ENCODE measurements at places on chromosomes 12 and 14.
A peak's percentile ranks its signal among the peaks of the same experiment; 100 is the strongest.

- no peak for DNase-seq
Observed at GRCh38 chr14:34569750-34570149, 30.2 kb upstream of the EAPP start.

DNA sequence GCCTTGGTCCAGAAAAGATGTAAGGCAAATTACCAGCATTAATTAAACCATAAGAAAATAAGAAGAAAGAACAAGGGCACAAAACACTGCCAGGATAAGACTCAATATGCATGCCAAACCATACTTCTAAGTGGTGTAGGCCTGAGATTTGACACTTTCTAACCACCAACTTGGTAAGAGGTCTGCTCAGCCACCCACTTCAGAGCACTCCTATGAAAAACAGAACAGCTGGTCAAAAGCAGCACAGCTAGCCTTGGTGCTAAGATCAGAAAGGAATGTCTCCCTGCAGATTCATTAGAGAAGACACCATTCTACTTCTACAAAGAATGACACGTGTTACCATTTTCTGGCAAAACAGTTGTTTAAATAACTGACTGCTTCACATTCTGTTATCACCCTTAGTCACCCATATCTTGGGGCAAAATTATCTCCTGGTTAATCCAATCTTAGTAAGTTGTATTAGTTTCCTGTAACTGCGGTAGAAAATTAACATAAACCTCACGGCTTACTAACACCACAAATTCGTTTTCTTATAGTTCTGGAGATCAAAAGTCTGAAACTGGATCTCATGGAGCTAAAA, 13.2 kb downstream of the RPS6KA5 start:
- DNase-seq, result no peak

DNA sequence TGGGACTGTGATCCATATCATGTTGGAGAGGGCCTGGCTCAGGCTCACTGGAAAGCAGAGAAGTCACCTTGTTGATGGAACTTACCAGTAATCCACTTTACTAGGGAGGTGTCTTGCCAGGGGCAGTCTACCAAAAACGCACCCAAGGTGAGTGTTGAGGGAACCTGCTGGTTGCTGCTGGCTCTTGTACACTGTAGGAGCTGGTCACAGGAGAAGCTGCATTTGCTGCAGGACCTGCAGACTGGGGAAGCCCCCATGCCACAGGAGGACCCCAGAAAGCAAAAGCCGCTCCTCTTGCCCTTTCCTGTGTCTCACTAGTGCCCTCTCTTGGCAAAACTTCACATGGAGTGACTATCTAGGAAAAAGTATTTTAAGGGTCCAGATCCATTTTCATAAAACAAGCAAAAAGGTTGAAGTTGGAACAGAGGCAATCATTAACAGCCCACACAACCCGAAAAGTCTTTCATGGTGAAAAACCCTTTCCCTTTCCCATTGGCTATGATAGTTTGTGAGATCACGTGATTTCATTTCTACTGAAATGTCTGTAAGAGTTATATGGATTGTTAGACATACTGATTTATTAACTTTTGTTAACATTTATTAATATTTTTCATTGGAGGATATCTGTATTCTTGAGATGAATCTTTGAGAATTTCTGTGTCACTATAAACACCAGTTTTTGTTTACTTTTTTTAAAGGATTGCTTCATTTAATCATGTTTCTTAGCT, 59.2 kb downstream of the RASSF8 start:
- DNase-seq, result no peak

GRCh38 chr12:70443062-70443673, 77.1 kb downstream of the KCNMB4 start:
- DNase-seq, result no peak

GRCh38 chr12:26730481-26731350, 102.3 kb downstream of the ITPR2 start:
- no peak for DNase-seq

DNA sequence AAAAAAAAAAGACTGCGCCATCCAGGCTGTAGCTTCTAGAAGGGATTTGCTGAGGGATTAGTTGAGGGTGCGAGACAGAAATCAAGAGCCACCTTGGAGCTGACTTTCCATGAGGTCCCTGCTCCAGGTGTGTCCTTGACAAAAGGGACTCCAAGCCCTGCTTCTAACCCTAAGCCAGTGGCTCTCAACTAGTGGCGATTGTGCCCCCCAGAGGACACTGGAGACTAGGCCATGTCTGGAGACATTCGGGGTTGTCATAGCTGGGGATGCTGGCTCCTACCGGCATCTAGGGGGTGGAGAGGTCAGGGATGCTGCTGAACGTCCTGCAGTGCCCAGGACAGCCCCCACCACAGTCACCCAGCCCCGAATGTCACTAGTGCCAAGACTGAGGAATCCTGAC, 40.6 kb downstream of the SPRING1 start:
- DNase-seq, result peak; percentile 56
